ENCODE measurements at places on chromosomes 16 and 17.

DNA sequence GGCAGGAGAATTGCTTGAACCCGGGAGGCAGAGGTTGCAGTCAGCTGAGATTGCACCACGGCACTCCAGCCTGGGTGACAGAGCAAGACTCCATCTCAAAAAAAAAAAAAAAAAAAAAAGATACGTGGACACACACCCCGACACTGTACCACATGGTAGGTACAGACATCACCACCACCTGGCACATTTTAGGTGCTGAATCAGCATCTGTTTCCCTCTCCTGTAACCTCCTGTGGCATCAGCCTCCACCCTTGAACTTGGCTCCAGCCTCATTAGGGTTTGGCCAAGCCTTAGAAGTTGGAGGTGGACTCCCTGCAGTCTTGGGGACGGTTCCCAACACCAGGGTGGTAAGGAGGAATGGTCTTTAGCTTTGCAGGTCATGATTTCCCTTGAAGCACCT lies 46.0 kb downstream of the XYLT1 start:
- DNase-seq = no peak

GRCh38 chr17:3610523-3610922 lies 1.3 kb upstream of the TRPV1 start:
- DNase-seq = no peak

DNA sequence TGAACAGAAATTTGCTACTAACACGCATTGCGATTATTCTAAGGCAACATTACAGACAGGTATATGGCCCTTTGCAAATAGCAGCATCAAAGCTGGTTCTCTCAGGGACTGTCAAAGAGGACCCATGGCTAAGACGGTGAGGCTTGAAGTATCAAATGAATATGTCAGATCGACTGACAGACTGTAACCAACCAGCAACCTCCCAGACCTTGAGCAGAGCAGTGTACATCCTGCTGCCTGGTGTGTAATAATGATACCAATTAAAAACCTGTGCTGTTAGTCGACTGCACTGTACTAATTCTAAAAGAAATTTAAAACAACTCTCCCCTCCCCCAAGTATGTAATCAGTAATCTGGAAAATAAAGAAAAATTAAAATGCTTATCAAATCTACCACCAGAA lies 35.9 kb upstream of the GHDC start:
- no peak for DNase-seq

- no peak for DNase-seq
Observed at GRCh38 chr17:69547947-69548346, 133.4 kb downstream of the MAP2K6 start.

GRCh38 chr16:3461151-3461550 lies 17.7 kb downstream of the NAA60 start:
- no peak for DNase-seq

GRCh38 chr17:17067257-17067656 lies 25.0 kb downstream of the MPRIP start:
- DNase-seq = no peak

- no peak for DNase-seq
Observed at GRCh38 chr16:85166281-85166680, 54.0 kb upstream of the CIBAR2 start.

DNA sequence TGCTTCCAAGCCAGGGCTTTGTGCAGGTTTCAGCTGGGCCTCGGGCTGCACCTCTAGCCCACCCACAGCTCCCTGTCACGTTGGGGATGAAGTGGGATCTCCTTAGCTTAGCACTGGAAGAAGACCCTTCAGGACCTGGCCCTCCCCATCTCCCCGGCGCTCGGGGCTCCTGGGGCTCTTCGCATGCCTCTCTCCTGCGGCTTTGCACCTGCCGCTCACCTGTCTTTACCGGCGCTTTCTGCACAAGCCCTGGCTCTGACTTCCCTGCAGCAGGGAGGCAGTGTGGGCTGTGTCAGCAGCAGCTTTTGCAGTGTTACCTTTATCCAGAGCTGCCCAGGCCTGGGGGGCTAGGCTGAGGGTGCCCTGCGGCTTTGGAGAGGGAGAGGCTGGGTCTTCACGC lies 52.3 kb downstream of the NT5M start:
- no peak for DNase-seq

DNA sequence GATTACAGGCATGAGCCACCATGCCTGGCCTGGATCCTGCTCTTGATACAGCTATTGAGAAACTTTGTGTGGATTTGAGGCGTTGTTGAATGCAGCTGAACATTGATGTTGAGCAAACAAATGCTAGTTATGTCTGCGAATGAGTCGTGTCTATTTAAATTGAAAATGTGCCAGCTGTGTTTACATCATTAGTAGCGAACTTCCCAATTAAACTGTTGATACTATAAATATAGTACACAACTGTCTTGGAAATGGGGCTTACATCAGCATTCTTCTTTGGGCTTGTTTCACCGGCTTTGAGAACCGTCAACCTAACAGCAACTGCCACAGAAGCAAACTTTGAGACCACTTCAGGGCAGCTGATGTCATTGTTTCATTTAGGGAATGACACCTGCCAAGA lies 251.9 kb downstream of the RBFOX1 start:
- no peak for DNase-seq

DNA sequence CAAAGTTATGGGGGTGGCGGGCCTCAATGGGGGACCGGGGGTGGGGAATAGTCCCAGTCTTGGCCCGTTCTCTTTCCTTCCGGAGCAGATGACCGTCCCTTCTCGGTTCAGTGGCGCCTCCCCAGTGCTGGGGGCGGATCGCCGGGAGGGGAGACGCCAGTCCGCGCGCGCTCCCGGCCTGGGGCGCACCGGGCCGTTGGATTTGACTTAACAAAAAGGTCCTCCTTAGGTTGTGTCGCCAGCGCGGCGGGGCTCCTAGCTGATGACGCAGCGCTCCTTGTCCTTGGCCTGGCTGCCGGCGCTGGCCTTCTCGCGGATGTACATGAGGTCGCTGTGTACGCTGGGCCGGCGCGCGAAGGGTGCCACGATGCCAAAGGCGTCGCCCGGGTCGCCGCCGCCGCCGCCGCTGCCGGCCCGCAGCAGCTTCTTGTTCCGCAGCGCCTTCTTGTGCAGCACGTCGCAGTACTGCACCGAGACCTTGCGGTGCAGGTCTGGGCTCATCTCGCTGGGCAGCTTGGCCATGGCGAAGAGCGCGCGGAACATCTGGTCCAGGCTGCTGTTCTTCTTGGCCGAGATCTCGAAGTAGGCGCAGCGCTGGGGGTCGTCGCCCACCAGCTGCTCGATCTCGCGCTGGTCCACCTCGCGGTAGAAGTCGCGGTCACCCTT lies 1.2 kb downstream of the RASD1 start:
- DNase-seq = no peak

- DNase-seq = no peak
Observed at GRCh38 chr16:79810449-79811189, 210.1 kb upstream of the MAF start.

DNA sequence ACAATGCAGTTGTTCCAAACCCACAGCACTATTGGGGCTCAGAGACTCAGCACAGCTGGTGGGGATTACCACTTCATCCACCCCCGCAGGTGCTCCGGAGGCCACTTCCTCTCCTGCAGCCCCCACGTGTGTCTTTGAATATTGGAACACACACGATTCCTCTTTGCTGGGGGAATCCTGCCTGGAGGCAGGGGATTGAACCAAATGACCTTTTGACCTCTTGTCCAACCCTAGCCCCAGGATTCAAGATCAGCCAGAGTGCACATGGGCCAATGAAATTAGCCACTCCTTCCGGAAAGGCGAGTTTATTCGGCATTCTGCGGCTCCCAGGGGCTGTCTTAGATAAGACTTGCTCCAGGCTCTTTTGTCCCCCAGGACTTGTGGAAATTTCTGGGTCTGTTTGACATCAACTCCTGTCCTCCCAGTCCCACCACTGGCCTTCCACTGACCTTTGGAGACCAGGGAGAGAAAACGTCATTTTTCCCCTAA lies 350.2 kb downstream of the FOXL1 start:
- no peak for DNase-seq

GRCh38 chr16:19894586-19894985 lies 9.9 kb upstream of the GPRC5B start:
- DNase-seq = no peak

DNA sequence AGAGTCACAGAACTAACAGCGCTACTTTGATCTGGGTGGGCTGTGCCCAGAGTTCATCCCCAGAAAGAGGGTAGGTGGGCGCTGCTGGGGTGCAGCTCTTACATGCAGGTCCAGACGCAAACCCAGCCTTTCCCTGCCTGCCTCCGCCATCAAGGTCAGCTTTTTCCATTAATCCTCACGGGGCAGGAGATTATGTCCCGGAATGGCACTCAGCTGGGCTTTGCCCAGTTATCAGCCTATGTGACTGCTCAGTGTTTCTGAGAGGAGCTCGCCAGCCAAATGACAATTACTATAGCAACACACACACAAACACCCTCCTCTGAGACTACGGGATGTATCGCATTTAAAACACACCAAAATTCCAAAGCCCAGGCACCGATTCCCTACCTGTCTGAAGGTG lies 20.1 kb downstream of the GLYR1 start:
- no peak for DNase-seq

DNA sequence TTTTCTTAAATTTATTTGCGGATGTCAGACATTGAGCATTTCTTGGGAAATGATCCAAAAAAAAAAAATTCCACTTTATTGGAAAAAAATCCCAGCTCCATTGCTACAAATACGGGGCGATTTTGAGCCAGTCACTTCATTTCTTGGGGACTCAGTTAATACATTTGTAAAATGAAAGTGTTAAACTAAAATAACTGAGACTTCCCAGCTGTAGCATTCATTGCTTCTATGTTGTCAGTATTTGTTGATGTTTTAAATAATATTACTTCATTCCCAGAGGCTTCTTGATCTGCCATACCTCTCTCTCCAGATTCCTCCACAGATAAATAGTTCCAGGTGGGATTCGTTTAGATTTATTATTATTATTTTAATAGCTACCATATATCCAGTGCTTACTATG lies 77.1 kb upstream of the HS3ST3A1 start:
- no peak for DNase-seq

DNA sequence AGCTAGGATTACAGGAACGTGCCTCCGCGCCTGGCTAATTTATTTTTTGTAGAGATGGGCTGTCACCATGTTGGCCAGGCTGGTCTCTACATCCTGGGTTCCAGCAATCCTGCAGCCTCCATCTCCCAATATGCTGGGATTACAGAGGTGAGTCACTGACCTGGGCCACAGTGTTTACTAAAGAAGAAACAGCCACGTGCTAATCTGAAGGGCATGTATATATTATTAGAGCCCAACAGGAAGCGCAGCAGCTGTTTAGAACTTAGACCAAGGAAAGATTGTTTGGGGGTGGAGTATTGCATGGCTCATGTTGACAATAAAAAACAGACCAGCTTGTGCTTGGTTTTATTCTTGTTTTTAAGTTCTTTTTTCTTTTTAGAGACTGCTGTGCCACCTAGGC lies 60.2 kb downstream of the HAPSTR1 start:
- no peak for DNase-seq

DNA sequence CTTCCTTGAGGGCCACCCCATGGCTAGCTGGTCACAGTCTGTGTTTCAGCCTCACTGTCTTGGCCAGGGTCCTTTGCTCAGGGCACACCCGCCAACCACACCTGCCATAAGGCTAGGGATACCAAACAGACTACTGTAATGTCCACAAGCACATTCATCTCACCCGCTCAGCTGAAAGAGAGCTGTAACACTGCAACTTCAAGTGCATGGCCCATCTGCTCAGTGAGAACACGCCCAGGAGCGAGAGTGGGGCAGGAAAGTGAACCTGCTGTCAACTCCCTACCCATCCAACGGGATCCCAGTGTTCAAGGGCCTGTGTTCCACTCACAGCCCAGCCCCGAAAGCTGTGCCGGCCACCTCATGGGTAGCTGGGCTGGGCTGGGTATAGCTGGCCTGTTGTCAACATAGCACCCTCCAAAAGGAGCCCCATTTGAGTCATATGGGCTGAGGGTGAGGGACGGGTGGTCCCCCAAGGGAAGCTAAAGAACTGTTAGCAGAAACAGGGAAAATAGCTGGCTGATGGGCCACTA lies 55.7 kb downstream of the SCNN1B start:
- DNase-seq = no peak

GRCh38 chr17:61451538-61452300 lies 503 bp upstream of the TBX4 start:
- no peak for DNase-seq

GRCh38 chr17:39352511-39352910 lies 48.9 kb downstream of the FBXL20 start:
- no peak for DNase-seq

- no peak for DNase-seq
Observed at GRCh38 chr16:70393662-70394061, 45.2 kb downstream of the ST3GAL2 start.

DNA sequence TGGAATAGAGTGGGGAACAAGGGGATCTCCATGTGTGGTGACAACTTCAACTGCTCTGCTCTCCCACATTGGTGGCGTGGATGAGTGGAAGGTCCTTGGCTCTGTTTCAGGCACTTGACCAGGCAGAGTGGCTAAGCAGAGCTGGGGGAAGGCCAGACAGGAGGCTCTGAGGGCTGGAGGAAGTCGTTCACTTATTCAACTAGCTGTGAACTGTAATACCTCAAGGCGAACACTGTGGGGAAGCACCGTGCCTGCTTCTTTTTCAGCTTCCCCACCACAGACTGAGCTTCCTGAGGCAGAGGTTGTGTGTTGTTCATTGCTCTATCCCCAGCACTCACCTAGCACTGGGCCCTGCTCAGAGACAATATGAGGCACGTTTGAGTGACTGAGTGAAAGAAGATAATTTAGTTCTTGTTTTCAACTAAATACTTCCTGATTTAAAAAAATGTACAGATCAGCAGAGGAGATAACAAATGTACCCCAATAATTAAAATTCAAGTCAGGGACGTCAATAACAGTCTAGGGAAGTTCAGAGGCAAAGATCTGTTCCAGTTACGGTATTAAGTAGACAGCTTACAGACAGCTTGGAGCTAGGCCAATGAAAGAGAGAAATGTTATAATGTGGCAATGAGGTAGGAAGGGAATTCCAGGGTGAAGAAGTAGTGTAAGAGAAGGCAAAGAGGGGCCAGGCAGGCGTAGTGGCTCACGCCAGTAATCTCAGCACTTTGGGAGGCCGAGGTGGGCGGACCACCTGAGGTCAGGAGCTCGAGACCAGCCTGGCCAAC lies 34.7 kb downstream of the MYO18A start:
- peak; percentile 39 for DNase-seq

DNA sequence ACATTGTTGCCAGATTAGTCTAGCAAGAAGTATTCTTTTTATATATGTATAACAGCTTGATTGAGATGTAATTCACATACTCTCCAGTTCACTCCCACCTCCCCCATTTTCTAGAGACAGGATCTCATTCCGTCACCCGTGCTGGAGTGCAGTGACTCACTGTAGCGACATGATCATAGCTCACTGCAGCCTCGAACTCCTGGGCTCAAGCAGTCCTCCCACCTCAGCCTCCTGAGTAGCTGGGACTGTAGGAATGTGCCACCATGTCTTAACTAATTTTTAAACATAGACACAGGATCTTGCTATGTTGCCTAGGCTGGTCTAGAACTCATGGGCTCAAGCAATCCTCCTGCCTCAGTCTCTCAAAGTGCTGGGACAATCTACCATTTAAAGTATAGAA lies 3.3 kb upstream of the RSAD1 start:
- DNase-seq = no peak

- no peak for DNase-seq
Observed at GRCh38 chr17:66431910-66432309, 129.5 kb downstream of the PRKCA start.

- no peak for DNase-seq
Observed at GRCh38 chr17:61002316-61002736, 324.7 kb downstream of the BCAS3 start.

GRCh38 chr17:8314797-8315763 lies 5.0 kb downstream of the ARHGEF15 start:
- DNase-seq = no peak

GRCh38 chr16:77987810-77988209 lies 34.5 kb upstream of the CLEC3A start:
- DNase-seq = no peak

- DNase-seq = no peak
Observed at GRCh38 chr16:2350500-2350899, 10.0 kb upstream of the ABCA3 start.

- DNase-seq = peak; percentile 83
Observed at GRCh38 chr17:75113798-75114551, 4.2 kb downstream of the ARMC7 start.
